ENCODE measurements at places on chromosomes 13 and 19.

DNA sequence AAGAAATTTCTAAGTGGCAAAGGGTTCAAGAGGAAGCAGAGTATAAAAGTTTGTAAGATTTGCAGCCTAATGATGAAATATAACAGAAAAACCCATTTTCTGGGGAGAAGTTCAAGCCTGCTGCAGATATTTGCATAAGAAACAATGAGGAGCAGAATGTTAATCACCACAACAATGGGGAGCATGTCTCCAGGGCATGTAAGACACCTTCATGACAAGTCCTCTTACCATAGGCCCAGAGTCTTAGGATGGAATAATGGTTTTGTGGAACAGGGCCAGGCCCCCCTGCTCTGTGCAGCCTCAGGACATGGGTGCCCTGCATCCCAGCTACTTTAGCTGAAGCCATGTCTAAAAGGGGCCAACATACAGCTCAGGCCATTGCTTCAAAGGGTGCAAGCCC, 809.0 kb upstream of the SLITRK5 start:
- no peak for DNase-seq

- no peak for DNase-seq
These were observed 81.9 kb upstream of the SLC15A1 start for GRCh38 chr13:98834254-98834960.

- no peak for DNase-seq
These were observed 222.8 kb downstream of the NDFIP2 start for GRCh38 chr13:79703772-79704171.

GRCh38 chr13:94394723-94395122, 84.8 kb downstream of the DCT start:
- DNase-seq = no peak

GRCh38 chr19:49117677-49118564, 1.0 kb downstream of the C19orf73 start:
- no peak for DNase-seq

Measured in fibroblast of skin of scalp (primary cell).